Osteoblast (primary cell): ENCODE measurements at places on chromosomes 7 and 10. TPM values are rescaled to one million over a fixed set of nuclear protein-coding genes. Genes with fewer than 3 reads are reported as not detected.

DNA sequence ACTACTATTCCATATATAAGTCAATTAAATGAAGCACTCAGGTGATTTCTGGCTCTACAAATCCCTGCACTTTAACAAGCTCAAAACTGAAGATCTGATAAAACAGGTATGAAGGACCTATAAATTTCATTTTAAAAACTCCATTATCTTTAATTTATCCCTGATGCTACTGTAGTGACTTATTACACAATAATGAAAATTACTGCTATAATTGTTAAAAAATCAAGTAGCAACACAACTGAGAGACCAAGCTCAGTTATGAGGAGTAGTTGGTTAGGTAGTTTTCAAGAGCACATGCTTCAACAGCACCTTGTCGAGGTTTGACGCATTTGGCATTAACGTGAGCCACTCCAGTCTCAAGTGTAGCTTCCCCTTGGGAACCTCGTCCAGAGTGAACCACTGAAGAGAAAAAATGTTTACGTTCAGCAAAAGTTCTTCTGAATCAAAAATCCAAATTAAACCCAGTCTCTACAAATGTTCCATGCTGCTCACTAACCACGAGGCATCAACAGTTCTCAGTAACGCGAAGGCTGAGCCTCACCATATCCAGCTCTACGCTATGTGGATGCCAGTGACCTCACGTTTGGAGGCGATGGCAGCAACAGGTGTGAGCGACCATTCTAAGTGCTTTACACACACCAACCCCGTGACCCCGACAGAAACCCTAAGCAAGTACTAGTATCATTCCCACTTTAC is 55.3 kb upstream of the NCAPG2 start:
- no peak overlapping the region for H3K4me3 ChIP-seq
- no peak overlapping the region for H3K27ac ChIP-seq
- no peaks in the 10 kb centered on the region for H3K27me3 ChIP-seq
- H3K4me1 ChIP-seq = no peaks in the 10 kb centered on the region
- H3K36me3 ChIP-seq = peaks cover 62% of the 10 kb centered on the region

- H3K27ac ChIP-seq = no peak overlapping the region
- H3K36me3 ChIP-seq = no peaks in the 10 kb centered on the region
- H3K4me3 ChIP-seq = no peak overlapping the region
- no peaks in the 10 kb centered on the region for H3K27me3 ChIP-seq
- no peak for DNase-seq
These were observed 35.3 kb upstream of the HIBADH start for GRCh38 chr7:27697861-27698430.

DNA sequence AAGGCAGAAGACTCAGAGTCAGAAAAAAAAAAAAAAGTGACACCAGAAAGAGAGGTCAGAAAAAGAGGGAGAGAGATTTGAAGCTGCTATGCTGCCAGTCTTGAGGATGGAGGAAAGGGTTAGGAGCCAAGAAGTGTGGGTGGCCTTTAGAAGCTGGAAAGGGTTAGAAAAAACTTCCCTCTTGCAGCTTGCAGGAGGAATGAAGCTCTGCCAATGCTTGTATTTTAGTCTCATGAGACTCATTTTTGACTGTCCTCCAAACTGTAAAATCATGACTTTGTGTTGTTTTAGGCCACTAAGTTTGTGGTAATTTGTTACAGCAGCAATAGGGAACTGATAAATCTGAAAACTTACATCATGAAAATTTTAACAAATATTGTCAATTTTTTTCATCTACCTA is 127.7 kb upstream of the NOBOX start:
- DNase-seq = no peak
- H3K36me3 ChIP-seq = no peaks in the 10 kb centered on the region
- H3K27me3 ChIP-seq = no peaks in the 10 kb centered on the region

DNA sequence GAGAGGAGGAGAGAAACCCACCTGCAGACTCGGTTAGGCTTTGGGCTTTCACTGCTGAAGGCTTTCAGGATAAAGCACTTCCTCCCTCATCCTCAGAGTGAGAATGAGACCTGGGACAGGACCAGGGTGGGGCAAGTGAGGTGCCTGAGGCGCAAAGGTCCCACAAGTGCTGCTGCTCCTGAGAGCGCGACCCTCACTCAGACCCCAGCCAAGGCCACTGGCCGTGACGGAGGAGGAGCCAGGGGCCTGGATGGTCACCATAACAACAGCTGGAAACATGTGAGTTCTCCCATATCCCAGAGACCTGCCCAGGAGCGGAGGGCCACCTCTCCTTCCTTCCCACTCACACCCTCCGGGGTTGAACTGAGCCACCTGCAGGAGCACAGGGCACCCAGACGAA is 46.9 kb upstream of the MKRN1 start:
- no peaks in the 10 kb centered on the region for H3K4me1 ChIP-seq
- no peak for DNase-seq
- peaks cover 3% of the 10 kb centered on the region for H3K27me3 ChIP-seq
- no peak overlapping the region for H3K27ac ChIP-seq
- H3K4me3 ChIP-seq = no peak overlapping the region

DNA sequence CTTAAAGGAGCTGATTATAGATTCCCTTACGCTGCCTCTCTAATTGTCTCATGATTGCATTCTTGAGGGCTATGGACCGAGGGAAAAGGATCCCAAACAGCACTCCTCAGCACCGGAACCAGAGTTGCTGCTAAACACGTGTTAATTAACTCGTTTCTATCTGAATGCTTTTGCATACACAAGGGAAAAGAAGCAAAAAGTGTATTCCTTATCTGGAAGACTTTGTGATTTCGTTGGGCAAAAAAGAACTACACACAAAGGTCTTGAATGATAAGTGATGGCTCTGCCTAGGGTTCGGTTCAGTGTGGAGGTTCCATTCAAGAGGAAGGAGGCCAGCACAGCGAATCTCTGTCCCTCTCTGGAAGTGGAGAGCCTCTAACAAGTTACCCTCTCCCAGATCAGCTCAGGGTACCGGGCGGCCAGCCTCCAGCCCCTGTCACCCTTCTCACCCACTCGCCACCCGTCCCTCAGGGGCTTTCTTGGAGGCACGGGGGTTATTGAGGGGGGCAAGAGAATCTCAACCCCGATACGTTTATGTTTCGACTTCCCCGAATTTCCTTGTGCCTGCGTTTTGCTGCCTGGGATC is 515 bp upstream of the SLC4A2 start:
- no peaks in the 10 kb centered on the region for H3K36me3 ChIP-seq
- H3K4me1 ChIP-seq = peaks cover 48% of the 10 kb centered on the region
- H3K27me3 ChIP-seq = no peaks in the 10 kb centered on the region
- peak overlapping the region; percentile 93 for H3K27ac ChIP-seq
- no peak for DNase-seq

- H3K36me3 ChIP-seq = no peaks in the 10 kb centered on the region
- H3K27ac ChIP-seq = peak overlapping the region; percentile 65
- DNase-seq = no peak
- H3K4me3 ChIP-seq = no peak overlapping the region
- H3K4me1 ChIP-seq = peaks cover 21% of the 10 kb centered on the region
- no peaks in the 10 kb centered on the region for H3K27me3 ChIP-seq
These were observed 717.2 kb downstream of the TNS3 start for GRCh38 chr7:46864716-46865115.

- no peak for DNase-seq
- H3K36me3 ChIP-seq = no peaks in the 10 kb centered on the region
- no peaks in the 10 kb centered on the region for H3K4me1 ChIP-seq
These were observed 67.0 kb upstream of the CFAP46 start for GRCh38 chr10:133009218-133009950.

TRIM73 gene
- 0.36 and 1.5 TPM in 2 replicates for total RNA-seq

ELMO1 gene
- total RNA-seq = 0.29 and 2.2 TPM in 2 replicates

GRCh38 chr10:20406281-20407104 is 490.6 kb downstream of the NEBL start:
- H3K4me3 ChIP-seq = no peak overlapping the region
- no peak for DNase-seq
- no peaks in the 10 kb centered on the region for H3K36me3 ChIP-seq
- H3K27me3 ChIP-seq = no peaks in the 10 kb centered on the region
- H3K4me1 ChIP-seq = no peaks in the 10 kb centered on the region
- no peak overlapping the region for H3K27ac ChIP-seq

DNA sequence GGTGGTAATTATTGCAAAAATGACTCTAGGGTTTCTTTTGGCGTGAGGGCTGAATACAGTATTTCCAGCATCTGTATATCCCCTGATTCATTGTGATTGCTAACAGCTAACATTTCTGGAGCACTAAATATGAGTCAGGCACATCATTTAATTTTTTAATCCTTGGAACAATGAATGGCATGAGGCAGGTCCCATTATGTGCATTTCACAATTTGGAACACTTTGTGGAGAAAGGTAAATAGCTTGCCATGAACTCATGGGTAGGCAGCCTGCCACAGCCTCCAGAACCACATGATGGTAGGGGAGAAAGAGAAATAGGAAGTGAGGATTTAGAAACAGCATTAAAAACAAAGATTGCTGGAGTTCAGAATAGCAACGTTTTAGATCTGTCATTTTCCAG is 1.7 kb downstream of the NPTX2 start:
- no peak overlapping the region for H3K27ac ChIP-seq
- H3K4me1 ChIP-seq = peaks cover 14% of the 10 kb centered on the region
- H3K27me3 ChIP-seq = peaks cover 29% of the 10 kb centered on the region
- H3K36me3 ChIP-seq = no peaks in the 10 kb centered on the region
- no peak for DNase-seq

GRCh38 chr10:78459639-78460037 is 426.0 kb downstream of the RPS24 start:
- no peak overlapping the region for H3K27ac ChIP-seq
- H3K27me3 ChIP-seq = peaks cover 3% of the 10 kb centered on the region
- no peaks in the 10 kb centered on the region for H3K36me3 ChIP-seq
- H3K4me1 ChIP-seq = peaks cover 28% of the 10 kb centered on the region
- H3K4me3 ChIP-seq = no peak overlapping the region

GRCh38 chr10:29865700-29866355 is 193.6 kb downstream of the JCAD start:
- H3K4me3 ChIP-seq = no peak overlapping the region
- peaks cover 29% of the 10 kb centered on the region for H3K27me3 ChIP-seq
- no peak for DNase-seq
- no peaks in the 10 kb centered on the region for H3K36me3 ChIP-seq
- H3K27ac ChIP-seq = no peak overlapping the region
- peaks cover 20% of the 10 kb centered on the region for H3K4me1 ChIP-seq

GRCh38 chr10:17599089-17599488 is 18.1 kb downstream of the HACD1 start:
- H3K27ac ChIP-seq = no peak overlapping the region
- no peaks in the 10 kb centered on the region for H3K27me3 ChIP-seq
- no peak overlapping the region for H3K4me3 ChIP-seq

DNA sequence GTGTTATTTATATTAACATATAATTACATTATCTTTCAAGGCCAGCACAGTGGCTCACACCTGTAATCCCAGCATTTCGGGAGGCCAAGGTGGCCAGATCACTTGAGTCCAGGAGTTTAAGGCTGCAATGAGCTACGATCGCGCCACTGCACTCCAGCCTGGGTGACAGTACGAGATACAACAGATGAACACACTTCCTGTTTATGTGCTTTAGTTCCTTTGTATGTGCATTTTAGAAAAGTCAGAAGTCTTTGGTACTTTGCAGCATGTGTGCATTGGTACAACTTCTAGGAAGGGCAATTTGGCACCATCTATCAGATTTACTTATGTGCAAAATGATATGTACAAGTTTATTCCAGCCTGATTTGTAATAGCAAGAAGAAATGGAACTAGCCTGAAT is 13.3 kb downstream of the SLC35G1 start:
- no peaks in the 10 kb centered on the region for H3K4me1 ChIP-seq
- DNase-seq = no peak
- no peaks in the 10 kb centered on the region for H3K27me3 ChIP-seq
- no peak overlapping the region for H3K27ac ChIP-seq

AGFG2 gene
- 6.5 and 9.4 TPM in 2 replicates for total RNA-seq

- H3K36me3 ChIP-seq = no peaks in the 10 kb centered on the region
- DNase-seq = peak; percentile 42
- H3K27me3 ChIP-seq = peaks cover 3% of the 10 kb centered on the region
- H3K4me1 ChIP-seq = no peaks in the 10 kb centered on the region
These were observed 62.3 kb downstream of the C10orf120 start for GRCh38 chr10:122637376-122637775.

GRCh38 chr7:55026086-55026790 is 7.4 kb downstream of the EGFR start:
- no peak overlapping the region for H3K4me3 ChIP-seq
- no peak for DNase-seq
- H3K27ac ChIP-seq = peak overlapping the region; percentile 69
- H3K4me1 ChIP-seq = peaks cover 74% of the 10 kb centered on the region

OR2A7 gene
- 1.1 and 2.7 TPM in 2 replicates for total RNA-seq

DNA sequence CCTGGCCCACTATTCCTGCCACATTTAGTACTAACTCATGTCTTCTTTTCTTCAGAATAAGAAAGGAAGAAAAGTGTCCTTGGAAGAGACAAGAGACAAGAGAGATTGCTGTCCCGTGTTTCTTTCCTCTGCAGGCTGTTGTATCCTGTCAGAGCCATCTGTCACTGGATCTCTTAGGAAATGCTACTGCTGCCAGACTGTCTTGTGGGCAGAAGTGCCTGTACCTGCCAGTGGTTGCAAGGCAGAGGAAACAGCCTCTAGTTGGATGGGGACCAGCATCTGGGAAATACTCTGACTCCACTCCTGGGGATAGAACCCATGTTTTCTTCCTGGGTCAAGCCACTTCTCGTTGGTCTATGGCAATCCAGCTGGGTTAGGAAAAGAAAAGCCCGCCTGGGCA is 16.7 kb upstream of the MAP3K8 start:
- no peak overlapping the region for H3K4me3 ChIP-seq
- H3K4me1 ChIP-seq = no peaks in the 10 kb centered on the region
- no peak for DNase-seq
- H3K27me3 ChIP-seq = no peaks in the 10 kb centered on the region
- no peaks in the 10 kb centered on the region for H3K36me3 ChIP-seq

- no peaks in the 10 kb centered on the region for H3K27me3 ChIP-seq
- no peaks in the 10 kb centered on the region for H3K36me3 ChIP-seq
- H3K4me3 ChIP-seq = no peak overlapping the region
- DNase-seq = no peak
These were observed 54.9 kb upstream of the IGFBP3 start for GRCh38 chr7:45975847-45976484.

NPSR1 gene
- not detected in 2 replicates for total RNA-seq

CFAP58 gene
- 0.36 and 0.59 TPM in 2 replicates for total RNA-seq

- H3K4me3 ChIP-seq = peak overlapping the region; percentile 91
- peaks cover 3% of the 10 kb centered on the region for H3K36me3 ChIP-seq
- peak overlapping the region; percentile 97 for H3K27ac ChIP-seq
- peaks cover 51% of the 10 kb centered on the region for H3K4me1 ChIP-seq
- DNase-seq = peak; percentile 72
These were observed 219.3 kb upstream of the MKLN1 start for GRCh38 chr7:131108212-131108940.

MMP21 gene
- not detected in 2 replicates for total RNA-seq

DNA sequence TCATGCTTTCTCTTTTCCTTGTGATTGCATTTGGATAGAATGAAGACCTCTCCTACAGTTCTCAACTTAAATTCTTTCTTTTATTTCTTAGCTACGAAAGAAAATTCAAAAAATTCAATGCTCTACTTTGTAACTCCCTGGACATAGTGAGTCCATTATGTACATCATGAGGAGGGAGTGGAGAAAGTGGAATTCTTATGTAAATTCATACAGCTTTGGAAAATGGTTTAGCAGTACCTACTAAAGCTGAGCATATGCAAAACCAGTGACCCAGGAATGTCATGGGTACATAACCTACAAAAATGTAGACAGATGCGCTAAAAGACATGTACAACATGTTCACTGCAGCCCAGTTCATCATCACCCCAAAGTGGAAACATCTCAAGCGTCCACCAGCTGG is 8.8 kb upstream of the PRKCQ start:
- H3K4me3 ChIP-seq = no peak overlapping the region
- no peak overlapping the region for H3K27ac ChIP-seq
- no peaks in the 10 kb centered on the region for H3K4me1 ChIP-seq
- no peaks in the 10 kb centered on the region for H3K36me3 ChIP-seq
